Stimulated activated CD4-positive, alpha-beta T cell treated with anti-CD3 and anti-CD28 coated beads, Interleukin-12 subunit alpha, Interleukin-12 subunit beta, amount 100 ng/mL, for 4 hours (primary cell): ENCODE measurements at places on chromosomes 13 and 19.

DNA sequence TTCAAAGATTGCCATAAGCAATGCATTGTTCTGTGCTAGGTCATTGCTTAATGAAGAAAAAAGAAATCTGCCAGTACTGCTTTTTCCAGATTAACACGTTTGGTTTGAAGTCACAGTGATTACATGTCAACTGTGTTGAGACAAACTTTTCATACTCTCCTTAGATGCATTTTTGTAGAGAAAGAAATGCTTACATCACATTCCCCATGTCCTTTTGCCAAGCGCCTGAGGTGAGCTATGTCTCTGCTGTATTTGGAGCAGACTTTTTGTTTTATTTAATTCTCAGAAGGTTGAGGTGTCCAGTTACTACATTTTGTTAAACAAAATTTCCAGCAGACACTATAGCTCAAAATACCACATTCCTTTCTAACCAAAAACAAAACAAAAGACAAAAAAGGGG is 16.2 kb downstream of the LACC1 start:
- no peak for DNase-seq

DNA sequence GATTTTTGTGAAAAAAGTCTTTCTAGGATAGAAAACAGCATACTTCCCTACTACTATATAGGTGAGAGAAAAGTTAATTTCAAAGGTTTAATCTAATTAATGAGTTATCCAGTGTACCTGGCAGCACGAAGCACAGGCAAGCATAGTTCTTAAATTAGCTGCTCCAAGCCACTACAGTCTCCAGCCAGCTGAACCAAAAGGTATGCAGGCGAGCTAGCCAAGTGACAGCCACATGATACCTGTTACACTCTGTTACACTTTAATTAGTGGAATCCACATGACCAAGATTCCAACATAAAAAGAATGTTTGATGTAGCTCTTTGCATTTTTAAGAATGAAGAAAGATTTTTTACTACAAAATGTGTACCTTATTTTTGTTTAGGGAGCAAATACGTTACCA is 15.5 kb downstream of the SLC25A30 start:
- no peak for DNase-seq

DNA sequence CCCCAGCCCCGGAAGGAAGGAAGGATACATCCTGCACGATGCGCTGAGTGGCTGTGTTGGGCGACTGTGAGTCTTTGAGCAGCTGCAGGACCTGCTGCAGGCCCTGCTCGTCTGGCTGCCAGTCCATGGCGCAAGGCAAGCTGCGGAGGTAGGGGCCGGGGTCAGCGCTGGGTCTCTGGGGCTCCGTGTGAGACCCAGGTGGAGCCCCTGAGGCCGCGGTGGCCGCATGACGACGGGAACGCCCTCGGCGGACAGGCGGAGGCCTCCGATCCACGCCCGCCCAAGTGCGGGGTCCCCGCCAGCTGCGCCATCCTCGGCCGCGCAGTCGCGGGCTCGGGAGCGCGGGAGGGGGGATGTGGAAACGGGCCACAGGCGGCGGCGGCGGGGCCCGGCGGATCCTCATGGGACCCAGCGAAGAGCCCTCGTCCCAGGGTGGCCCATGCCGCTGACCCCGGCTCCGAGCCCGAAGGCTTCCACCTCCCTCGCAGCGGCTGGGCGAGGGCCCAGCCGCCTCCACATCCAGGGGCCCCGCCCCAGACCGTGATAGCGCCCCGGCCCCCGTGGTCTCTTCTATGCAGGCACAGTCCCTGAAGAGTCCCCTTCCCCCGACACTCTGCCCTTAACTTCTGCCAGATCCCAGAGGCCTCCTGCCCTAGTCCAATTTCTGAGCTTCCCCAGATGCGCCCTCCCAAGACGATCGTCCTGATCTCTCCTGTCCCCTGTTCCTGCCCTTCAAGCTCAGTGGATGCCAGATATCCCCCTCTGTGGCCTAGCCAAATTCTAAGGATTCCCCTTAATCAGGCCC is 2.7 kb downstream of the TNPO2 start:
- DNase-seq = no peak

GRCh38 chr19:18815673-18816072 is 16.1 kb upstream of the UPF1 start:
- no peak for DNase-seq

DNA sequence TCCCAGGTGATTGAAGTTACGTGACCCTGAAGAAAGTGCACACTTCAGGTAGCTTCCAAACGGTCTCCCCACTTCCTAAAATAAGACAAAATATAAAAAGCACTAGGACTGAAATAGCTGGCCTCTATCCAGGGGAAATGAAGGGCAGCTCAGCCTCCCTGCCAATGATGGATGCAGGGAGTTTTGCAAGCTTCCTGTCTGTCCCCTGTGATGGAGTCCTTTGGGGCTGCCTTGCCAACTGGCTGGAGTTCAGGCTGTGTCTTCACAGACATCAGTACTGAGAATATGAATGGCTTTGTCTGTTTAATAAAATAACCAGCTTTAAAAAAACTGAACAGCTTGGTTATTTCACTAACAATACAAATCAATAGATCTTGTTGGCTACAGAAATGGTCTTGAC is 101.4 kb upstream of the GPR12 start:
- no peak for DNase-seq

GRCh38 chr13:110945928-110946570 is 31.2 kb upstream of the ANKRD10 start:
- DNase-seq = no peak

DNA sequence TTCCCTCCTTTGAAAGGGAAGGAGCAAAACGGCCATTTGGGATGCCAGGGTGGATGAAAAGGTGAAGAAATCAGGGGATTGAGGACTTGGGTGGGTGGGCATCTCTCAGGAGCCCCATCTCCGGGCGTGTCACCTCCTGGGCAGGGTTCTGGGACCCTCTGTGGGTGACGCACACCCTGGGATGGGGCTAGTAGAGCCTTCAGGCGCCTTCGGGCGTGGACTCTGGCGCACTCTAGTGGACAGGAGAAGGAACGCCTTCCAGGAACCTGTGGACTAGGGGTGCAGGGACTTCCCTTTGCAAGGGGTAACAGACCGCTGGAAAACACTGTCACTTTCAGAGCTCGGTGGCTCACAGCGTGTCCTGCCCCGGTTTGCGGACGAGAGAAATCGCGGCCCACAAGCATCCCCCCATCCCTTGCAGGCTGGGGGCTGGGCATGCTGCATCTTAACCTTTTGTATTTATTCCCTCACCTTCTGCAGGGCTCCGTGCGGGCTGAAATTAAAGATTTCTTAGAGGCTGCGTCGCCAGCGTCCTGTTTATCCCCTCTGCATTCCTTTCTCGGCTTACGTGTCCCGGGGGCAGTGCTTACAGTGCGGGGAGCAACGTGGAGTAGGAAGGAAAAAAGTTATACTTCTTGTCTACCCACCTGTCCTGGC is 15.2 kb upstream of the S1PR4 start:
- DNase-seq = peak; percentile 65

DNA sequence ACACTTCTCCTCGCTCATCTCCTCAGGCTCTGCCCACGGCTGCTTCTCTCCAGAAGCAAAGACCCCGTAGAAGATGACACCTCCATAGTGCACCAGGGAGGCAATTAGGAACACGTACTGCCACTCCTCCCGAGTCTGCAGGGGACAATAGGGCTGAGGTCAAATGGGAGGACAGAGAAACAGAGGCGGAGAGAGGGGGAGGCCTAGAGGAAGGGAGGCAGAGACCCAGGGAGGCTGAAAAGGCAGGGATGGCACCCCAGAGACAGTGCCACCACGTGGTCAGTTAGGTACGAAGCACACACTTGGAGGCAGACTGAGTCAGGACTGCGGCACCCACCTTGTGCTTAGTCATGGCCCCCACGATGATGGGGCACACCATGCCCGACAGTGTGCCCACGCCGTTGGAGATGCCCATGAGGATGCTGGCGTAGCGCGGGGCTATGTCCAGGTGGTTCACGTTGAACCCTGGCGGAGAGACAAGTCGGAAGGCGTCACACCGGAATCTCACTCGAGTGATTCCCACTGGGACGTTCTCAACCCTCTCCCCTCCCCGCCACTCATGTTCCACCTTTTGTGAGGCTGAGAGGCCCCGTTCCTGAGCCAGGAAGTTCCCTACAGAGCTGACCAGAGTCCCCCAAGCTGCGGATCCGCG is 5.6 kb downstream of the GFY start:
- DNase-seq = no peak

DNA sequence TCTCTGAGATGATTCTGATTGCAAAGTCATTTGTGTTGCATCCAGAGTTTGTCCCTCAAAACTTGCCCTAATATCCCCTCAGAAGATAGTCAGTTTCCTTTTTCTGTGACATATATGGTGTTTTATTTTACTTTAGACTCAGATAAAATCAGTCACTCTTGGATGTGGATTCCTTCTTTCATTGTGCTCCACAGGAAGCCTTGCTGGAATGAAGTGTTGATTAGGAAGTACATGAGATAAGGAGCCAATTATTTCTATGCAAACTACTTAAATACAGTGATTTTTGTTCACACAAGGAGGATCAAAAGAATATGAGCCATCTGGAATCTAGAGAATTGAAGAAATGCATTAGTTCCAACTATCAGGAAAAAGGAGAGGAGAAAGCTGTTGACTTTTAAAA is 107.6 kb upstream of the RXFP2 start:
- DNase-seq = no peak

DNA sequence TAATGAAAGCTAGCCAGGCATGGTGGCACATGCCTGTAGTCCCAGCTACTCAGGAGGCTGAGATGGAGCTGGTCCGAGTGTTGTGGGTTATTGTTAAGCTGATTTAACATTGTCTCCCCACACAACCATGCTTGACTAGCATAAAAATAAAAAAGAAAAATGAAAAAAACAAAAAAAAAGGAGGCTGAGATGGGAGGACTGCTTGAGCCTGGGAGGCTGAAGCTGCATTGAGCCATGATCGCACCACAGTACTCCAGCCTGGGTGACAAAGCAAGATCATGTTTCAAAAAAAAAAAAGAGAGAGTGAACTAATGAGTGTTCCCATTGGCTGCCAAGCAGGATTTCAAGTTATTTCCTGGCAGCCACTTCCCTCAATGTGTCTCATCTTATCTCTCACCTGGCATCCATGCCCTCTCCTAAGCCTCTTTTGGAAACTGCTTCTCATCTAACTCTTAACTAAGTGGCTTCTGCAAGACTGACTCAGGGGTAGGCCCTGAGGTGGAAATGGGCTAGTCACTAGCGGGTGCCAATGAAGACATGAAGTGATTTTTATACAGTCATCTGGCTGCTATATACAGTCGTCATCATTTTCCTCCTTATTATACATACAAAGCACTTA is 4.9 kb downstream of the THAP8 start:
- no peak for DNase-seq

GRCh38 chr13:84049443-84050219 is 167.4 kb upstream of the SLITRK1 start:
- no peak for DNase-seq

DNA sequence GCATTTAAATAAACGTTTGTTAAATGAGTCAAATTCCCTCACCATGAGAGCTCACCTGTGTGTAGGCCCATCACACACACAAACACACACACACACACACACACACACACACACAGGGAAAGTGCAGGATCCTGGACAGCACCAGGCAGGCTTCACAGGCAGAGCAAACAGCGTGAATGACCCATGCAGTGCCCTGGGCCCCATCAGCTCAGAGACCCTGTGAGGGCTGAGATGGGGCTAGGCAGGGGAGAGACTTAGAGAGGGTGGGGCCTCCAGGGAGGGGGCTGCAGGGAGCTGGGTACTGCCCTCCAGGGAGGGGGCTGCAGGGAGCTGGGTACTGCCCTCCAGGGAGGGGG is 8.5 kb upstream of the CEACAM5 start:
- DNase-seq = no peak

- no peak for DNase-seq
These were observed 19.1 kb downstream of the LRCH1 start for GRCh38 chr13:46571909-46572595.

DNA sequence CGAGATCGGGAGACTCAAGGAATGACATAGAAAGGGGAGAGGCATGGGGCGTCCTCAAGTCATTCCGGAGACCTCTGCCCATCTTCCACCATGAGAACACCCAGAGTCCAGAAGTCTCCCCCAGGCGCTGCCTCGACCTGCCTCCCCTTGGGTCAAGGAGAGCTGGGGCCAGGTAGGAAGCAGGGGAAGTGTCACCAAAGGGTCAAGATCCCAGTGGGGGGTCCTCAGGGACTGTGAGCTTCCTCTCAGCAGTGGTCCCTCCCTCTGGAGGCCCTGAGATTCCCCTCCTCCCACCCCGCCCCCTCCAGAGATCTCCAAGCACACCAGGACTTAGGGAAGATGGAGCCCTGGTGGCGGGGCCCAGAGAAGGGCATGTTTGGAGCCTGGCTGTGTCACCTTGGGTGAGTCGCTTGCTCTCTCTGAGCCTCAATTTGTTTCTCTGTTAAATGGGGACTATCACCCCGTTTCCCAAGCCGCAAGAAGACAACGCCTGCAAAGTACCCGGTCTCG is 919 bp downstream of the DACT3 start:
- DNase-seq = no peak

GRCh38 chr19:35885225-35885738 is 15.1 kb downstream of the NFKBID start:
- DNase-seq = no peak

DNA sequence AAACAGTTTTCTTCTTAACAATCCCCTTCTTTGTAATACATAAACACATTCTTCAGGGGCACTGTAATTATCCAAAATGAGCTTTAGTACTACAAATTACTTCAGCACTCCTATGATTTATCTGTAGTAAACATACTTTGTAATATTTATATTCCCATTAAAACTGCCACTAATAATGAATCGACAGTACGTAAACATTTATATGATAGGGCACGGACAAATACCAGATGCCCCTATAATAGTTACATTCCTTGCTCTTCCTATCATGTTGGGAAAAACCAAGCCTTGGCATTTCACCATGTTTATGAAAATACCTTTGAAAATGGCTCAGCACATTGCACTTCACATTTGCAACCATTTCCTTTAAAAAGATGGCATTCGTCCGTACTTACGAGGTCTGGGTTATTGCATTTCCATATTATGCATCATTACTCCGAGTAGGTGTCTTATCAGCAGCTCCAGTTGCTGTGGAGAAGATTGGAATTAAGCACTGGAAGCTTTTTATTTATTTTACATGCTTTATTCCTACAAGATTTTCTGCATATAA is 1043.4 kb downstream of the DIAPH3 start:
- no peak for DNase-seq

GRCh38 chr19:5642204-5642603 is 19.3 kb downstream of the SAFB start:
- no peak for DNase-seq
